CD4-positive, alpha-beta T cell treated with Interleukin-21 for 1 hour (primary cell): ENCODE measurements at places on chromosomes 12 and 14.

DNA sequence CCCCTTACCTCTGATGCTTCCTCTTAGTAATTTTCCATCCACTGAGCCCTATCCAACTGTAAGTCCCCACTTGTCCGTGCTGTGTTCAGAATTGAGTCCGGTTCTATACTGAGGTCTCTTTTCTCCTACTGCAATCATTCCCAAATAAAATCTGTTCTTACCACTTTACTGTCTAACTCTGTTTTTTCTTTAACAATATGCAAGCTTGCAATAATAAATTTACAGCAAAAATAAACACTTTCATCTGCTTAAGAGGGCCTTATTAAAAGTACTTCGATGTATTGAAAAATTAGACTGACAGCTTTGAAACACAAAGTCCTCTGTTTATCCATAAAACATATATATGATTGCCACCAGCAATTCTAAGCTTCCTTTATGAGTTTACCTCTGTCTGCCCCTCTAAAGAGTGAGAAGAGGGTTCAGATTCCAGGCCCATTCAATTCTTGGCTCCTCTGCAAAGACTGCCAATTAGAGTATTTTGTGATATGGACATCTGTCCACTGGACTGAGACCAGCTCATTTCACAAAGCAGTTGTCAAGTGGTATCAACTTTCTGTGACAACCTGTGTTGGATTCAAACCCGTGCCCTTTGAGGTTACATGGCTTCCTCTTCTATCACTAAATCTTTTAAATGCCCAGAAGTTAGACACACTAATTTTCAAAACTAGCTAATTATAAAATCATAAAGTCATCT, 39.9 kb upstream of the G2E3 start:
- no peak for DNase-seq

- no peak for DNase-seq
Measured at GRCh38 chr12:67469666-67470065, 178.9 kb upstream of the DYRK2 start.

- no peak for DNase-seq
Measured at GRCh38 chr12:57625261-57626032, 7.6 kb downstream of the B4GALNT1 start.

- DNase-seq = no peak
Measured at GRCh38 chr12:85979641-85980040, 105.5 kb downstream of the NTS start.

- DNase-seq = no peak
Measured at GRCh38 chr14:56125772-56126636, 7.8 kb downstream of the PELI2 start.

- no peak for DNase-seq
Measured at GRCh38 chr12:38469715-38470114, 153.1 kb downstream of the ALG10B start.

DNA sequence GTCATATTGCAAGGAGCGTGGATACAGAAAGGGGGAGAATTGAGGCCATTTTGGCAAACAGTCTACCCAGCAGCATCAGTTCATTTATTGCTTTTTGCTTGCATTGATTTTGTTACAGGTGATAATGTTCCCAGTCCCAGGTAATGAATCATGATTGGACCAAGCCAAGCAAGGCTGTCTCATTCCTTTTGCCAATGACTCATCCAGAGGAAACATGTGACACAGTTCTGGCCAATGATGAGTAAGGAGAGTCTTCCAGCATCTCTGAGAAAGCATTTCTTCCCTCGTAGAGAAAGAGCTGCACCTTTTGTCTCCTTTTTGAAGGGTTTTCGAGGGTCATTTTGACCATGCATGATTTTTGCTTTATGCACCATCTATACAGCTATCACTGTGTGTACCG, 68.2 kb downstream of the SLC15A4 start:
- DNase-seq = no peak

GRCh38 chr14:58191763-58192601, 8.0 kb upstream of the ACTR10 start:
- no peak for DNase-seq

GRCh38 chr14:104856869-104857860, 7.9 kb upstream of the CEP170B start:
- no peak for DNase-seq

DNA sequence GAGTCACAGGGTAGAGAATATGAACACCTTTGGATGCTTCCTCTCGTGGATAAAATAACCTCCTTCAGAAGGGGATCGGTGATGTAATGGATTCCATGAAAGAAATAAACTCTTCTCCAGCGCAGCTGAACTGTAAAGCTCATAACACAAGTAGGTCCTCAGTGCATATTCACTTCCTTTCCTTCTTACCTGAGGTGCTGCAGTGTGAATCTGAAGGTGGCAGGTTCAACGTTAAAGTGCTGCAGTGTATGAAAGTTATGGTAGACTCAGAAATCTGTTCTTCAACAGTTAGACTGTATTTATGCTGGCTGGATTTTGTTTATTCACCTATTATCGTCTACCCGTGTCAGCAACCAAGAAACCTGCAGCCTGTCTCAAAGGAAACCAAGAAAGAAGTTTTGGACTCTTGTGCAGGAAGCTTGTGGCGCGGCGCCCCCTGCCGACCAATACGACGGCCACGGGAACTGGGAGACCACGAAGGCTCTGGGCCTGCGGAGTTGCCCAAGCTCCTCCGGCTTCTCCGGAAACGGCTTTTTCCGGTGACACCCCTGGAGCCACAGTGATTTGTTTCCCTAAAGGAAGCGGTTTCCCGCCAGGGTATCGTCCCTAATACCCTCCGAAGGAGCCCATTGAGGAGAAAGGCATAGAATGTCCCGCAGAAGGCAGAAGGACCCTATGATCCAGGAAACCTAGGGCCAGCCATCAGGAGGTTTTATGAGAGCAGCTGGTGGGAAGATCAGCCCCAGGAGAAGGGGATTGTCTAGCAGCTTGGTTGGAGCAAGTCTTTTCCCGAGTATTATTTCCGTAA, 17.6 kb upstream of the RNASE3 start:
- peak; percentile 72 for DNase-seq

DNA sequence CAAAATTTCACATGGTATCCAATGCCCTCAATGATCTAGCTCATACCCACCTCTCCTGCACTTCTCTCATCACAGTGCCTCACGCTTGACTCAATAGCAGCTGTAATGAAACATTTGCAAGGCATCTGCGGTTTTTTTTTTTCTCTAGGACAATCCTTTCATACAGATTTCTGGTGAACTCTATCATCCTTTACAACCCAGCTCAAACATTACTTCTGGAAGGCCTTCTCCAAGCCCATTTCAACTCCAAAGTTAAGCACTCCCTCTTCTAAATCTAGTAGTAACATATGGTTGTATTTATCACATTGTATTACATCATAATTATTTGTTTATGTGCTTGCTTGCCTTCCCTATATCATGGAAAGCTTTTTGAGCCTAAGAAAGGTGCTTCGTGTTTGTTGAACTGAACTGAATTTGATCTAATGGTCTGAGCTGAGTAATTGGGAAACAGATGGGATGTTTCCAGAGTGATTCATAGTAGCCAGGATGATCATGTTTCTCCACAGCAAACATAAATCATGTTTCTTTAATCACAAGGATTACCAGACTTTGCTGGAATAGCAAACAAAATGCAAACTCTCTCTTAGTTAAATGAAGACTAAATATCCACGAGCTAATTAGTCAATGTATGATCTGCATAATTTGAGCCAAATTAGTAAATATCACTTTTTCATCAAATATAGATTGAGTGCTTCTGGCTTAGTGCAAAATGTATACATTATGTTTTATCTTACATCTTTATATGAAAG, 14.3 kb downstream of the CFL2 start:
- no peak for DNase-seq

GRCh38 chr12:25824734-25825133, 133.7 kb upstream of the RASSF8 start:
- DNase-seq = no peak

DNA sequence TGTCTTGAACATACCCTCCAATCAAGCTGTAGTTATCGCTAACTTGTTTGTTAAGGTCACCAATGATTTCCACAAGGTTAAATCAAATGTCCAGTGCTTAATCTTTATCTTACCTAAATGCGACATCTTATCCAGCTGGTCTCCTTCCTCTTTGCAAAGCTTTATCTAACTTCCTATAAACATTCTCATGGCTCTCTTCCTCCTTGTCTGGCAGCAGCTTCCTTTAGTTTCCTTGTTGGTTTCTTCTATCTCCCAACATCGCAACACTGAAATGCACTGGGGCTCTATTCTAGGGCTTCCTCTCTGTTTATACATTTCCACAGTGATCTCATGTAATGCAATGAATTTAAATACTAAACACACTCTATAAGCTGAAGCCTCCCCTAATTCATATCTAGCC, 28.7 kb downstream of the UBE2N start:
- no peak for DNase-seq

DNA sequence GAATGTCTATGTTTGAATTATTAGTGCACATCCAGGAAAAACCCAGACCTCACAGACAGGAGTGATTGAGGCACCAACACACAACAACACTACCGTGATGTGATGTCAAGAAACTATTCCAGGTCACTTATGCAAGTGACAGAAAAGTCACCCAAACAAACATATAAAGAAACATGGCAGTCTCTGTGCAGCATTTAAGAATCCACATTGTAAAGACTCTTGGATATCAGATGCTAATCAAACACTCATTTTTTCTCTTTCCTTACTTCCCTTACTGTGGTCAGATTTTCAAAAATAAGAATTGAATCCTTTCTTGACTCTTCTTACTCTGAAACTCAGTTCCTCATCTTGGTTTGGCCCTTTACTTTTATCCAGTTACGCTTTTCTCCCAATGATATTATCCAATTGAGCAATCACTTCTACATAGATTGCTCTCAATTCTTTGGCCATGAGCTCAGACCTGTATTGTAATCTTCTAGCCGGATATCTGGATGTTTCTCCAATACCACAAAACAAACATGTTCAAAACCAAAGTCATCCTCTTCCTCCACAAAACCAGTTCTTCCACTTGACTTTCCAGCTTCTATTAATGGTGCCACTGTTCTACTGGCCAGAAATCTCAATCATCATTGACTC, 115.4 kb downstream of the DUSP6 start:
- DNase-seq = no peak

DNA sequence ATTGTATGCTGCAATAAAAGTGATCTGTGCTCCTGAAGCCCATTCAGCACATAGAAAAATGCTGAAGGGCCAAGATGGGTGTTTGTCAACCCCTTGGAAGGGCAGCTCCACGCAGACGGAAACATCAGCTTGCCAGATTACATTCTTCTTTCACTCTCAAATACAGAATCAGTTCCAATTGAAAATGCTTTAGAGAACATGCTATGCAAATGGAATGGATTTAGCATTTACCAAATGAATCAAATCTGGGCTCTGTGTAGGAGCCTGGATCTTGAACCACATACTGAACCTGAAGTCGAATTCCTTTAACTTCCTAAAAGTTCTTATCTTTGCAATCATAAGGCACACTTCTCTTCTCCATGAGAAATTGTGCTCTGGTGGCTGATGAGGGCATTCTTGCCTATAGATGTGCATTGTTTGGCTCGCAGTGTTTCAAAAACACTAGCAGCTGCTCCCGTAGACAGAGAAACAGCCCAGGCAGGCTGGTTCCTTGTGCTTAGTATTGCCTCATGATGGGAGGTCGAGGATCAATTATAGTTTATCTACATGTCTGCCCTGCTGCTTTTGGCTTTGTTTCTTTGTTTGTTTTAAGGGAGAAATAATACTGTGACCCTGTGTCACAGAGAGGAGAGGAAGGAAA, 489.8 kb upstream of the FLRT2 start:
- DNase-seq = no peak

- DNase-seq = no peak
Measured at GRCh38 chr14:95488376-95489213, 27.9 kb downstream of the SYNE3 start.

DNA sequence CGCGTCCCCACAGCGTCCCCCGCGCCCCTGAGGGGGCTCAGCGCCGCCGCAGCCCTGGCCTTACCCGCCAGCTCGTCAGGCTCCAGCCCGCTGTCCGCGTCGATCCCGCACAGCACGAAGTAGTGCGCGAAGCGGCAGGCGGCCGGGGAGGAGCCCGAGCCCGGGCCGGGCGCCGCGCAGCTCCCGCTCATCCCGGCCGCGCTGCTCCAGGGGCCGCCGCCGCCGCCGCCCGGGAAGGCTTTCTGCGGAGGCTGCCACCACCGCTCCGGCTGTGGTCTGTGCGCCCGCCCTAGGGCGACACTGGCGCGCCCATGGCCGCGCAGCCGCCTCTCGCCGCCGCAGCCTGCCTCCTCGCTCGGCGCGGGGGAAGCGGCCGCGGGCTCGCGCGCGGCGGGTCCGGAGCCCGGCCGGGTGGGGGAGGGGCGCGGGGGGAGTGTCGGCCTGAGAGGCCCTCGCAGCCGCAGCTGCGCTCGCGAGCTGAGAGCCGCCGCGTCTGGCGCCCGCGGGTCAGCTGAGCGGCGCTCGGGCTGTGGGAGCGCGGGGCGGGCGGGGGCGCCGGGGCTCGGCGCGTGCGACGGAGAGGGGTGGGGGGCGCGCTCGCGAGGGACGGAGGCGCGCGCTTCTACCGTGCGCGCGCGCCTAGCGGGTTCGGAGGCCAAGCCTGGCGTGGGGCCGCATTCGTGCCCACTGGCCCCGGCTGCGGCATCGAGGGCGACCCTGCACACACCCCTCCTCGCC, at the start of gene DENND5B:
TSS of gene DENND5B (minus strand) at position 495 of the 738 bp plus-strand sequence. CDS start at position 191, 304 bp downstream.
- peak; percentile 6 for DNase-seq

GRCh38 chr14:74394549-74394948, 31.5 kb downstream of the SYNDIG1L start:
- DNase-seq = no peak

GRCh38 chr14:77257700-77258099, 13.3 kb downstream of the NGB start:
- no peak for DNase-seq

- DNase-seq = no peak
Measured at GRCh38 chr14:97273540-97273939, 476.4 kb downstream of the VRK1 start.

- DNase-seq = no peak
Measured at GRCh38 chr12:12997156-12997555, 2.9 kb downstream of the HEBP1 start.

DNA sequence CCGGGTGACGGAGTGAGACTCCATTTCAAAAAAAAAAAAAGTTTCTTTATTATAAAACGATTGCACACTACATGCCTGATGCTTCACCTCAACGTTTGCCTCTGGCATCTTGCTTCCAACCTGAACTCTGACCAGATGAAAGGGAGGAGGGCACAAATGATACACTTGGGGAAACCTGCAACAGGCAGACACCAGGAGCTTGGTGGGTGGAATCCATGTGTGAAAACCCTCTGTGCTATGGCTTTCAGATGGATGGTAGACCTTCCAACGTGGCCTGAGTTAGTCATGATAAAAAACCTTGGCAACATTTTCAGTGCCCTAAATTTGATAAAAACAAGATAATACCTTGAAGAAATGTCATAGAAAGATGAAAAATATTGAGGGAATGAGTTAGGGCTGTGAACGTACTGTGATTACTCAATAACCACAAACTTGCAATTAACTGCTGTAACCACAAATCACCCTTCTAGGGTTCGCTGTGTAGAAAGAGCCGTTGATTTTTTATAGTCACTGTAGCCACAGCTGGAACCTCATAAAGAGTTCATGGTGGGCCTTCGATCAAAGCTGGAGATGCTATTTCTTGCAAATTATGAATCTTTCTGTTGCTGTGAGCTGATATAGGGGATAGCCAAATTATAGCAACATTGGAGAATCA, 26.1 kb upstream of the GZMB start:
- peak; percentile 27 for DNase-seq
